D721Med (cell line): ENCODE measurements at places on chromosomes 1 and 21.

- no peak for DNase-seq
These were observed 447.2 kb upstream of the NR5A2 start for GRCh38 chr1:199580300-199580699.

GRCh38 chr21:30251781-30252180 is 31.0 kb downstream of the KRTAP24-1 start:
- no peak for DNase-seq

- no peak for DNase-seq
These were observed 119.5 kb upstream of the USH2A start for GRCh38 chr1:216542741-216543140.

GRCh38 chr1:234613128-234613875 is 3.3 kb upstream of the IRF2BP2 start:
- DNase-seq: no peak

DNA sequence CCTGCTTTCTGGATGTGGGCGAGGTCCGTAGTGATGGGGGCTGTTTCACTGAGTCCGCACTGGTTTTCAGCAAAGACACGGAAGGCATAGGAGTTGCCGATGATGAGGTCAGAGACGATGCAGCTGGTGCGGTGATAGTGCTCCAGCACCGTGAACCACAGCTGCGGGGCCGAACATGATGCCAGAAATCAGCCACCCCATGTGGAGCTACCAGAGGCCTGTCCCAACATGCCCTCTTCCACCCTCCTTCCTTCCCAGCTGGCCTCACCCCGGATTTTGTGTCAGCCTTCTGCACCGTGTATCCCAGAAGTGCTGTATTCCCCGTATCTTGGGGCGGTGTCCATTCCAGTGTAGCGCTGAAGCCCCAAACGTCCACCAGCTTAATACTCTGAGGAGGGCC is 10.0 kb downstream of the MYBPHL start:
- no peak for DNase-seq

DNA sequence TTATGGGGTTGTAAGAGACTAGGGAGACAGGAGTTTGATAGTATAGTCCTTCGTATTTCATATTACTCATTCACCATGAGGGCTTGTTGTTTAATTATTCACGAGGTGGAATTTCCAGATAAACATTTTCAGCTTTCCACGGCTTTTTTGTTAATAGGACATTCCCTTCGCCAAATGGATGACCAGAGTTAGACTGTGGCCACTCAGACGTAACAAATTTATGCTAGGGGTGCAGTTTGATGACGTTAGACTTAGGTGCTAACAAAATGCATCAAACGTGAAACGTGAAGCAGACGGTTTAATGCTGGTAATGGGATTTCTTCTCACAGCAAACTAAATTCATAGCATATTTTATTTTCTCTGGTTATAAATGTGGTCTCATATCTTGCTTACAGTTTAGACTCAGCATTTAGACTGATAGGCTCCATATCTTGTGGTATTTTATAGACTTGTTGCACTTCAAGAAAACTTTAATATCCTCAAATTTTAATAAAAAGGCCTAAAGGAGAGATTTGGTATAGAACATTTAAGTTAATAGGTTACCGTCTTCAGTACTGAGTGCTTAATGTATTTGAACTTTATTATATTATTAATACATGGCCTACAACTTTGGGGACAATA is 2.3 kb downstream of the DHX9 start:
- DNase-seq: no peak

DNA sequence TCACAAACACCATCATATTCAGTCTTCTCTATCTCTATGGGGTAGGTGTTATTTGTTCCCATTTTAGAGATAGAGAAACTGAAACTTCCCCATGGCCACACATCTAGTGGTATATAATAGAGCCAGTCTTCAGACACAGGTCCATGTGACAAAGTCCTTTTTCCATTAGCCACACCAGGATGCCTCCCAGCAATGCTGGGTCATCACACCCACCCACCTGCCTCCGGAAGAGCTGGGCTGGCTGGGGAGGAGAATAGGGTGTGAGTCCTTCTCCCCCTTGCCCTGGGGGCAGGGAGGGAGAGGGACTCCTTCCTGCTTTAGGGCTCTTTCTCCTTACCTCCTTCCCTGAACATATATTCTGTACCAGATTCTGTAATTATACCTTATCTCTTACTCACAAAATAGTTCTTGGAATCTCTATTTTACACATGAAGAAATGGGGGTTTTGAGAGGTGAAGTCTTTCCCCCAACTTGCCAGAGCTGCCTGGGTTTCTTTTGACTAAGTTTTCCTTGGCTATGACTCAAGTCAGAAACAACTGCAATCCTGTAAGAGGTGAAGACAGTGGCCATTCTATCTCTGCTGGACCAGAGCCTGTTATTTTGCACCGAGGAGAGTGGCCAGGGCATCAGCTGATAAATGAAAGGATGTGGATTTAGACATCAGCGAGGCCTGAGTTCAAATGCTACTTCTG is 30.0 kb downstream of the SOX13 start:
- DNase-seq: no peak

DNA sequence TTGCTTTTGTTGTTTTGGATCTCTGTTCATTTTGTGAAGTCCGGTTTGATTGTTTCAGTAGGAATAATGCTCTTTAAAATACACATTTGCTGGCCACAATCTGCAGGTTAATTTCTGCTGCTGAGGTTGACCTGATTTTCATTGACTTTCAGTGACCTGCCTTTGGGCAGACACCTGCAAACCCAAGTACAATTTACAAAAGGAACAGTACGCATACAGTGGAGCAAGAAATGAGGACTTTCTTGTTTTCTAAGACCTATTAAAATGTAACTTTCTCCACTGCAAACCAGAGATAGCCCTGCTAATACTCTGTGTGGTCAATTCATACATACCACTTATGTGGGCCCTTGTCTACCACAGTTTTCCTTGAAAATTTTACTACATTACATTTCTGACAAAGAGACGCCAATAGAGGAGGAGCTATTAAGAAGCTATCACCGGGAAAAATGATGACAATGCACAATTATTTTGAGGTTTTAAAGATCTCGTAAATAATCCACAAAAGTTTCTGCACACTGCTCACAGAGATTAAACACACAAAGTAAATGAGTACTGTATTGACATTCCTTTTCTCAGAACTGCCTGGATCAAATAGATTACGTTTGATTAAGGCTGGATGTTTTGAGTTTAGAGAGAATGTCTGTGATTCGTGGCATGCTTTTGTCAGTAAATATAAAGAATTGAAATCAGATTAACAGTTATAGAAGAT is 141.9 kb downstream of the SDCCAG8 start:
- no peak for DNase-seq

- DNase-seq: no peak
These were observed 220.8 kb downstream of the SLC35F3 start for GRCh38 chr1:234125283-234125682.

- DNase-seq: no peak
These were observed 20.2 kb downstream of the NUAK2 start for GRCh38 chr1:205301205-205301821.

GRCh38 chr1:227583354-227583753 is 20.0 kb downstream of the ZNF678 start:
- no peak for DNase-seq

DNA sequence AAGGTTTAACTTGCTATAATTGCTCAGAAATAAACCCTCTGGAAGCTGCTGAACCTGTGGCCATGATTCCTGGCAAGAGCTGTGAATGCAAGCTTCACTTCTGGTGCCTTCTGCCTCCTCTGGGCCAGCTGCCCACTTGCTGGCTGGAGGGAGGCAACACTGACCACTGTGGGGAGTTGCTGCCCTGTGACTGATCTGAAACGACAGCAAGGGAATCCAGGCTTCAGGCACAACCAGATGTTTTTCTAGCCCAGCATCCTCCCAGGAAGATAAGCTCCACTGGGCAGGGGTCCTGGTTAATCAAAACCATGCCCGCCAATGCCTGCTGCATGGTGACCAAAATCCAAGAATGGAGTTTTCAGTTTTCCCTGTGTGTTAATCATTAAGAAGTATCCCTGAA is 180.0 kb upstream of the HMGB4 start:
- DNase-seq: no peak

GRCh38 chr1:93252598-93252997 is 72.1 kb downstream of the CCDC18 start:
- no peak for DNase-seq

DNA sequence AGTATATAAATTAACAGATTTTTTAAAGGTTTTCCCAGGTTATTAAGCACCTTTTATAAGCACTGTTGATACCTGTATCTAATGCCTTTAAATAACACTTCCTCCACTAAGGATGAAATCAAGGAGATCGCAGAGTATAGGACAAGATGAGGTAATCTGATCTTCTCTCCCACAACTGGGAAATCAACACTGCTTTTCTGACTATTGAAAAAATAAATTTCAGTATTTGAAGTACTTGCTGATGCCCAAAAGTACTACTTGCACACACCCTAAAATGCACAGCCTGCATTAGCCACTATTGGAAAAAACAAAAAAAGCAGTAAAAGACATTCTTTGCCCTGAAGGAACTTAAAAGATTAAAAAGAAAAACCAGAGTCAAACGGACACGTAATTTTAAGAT is 48.6 kb downstream of the PUM1 start:
- DNase-seq: no peak

- no peak for DNase-seq
These were observed 69.2 kb downstream of the RUNX3 start for GRCh38 chr1:24860841-24861240.

GRCh38 chr1:238063454-238063853 is 172.7 kb upstream of the ZP4 start:
- no peak for DNase-seq

- no peak for DNase-seq
These were observed 4.3 kb downstream of the ERRFI1 start for GRCh38 chr1:8021676-8022266.

DNA sequence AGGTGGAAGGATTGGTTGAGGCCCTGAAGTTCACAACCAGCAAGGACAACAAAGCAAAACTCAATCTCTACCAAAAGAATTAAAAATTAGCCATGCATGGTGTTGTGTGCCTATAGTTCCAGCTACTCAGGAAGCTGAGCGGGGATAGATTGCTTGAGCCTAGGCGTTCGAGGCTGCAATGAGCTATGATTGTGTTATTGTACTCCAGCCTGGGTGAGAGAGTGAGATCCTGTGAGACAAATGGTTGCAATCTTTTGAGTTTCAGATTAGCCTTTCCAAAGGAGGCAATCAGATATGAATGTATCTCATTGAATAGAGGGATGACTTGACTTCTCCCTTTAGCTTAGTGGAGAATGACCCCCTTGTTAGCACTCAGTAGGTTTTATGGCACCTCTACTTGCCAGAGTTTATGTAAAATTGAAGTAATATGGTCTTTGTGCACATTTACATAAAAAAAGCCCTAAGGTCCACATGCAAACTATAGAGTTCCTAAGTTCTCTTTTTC is 105.6 kb upstream of the OLFM3 start:
- DNase-seq: no peak

- no peak for DNase-seq
These were observed 33.9 kb upstream of the PDC start for GRCh38 chr1:186494832-186495271.

DNA sequence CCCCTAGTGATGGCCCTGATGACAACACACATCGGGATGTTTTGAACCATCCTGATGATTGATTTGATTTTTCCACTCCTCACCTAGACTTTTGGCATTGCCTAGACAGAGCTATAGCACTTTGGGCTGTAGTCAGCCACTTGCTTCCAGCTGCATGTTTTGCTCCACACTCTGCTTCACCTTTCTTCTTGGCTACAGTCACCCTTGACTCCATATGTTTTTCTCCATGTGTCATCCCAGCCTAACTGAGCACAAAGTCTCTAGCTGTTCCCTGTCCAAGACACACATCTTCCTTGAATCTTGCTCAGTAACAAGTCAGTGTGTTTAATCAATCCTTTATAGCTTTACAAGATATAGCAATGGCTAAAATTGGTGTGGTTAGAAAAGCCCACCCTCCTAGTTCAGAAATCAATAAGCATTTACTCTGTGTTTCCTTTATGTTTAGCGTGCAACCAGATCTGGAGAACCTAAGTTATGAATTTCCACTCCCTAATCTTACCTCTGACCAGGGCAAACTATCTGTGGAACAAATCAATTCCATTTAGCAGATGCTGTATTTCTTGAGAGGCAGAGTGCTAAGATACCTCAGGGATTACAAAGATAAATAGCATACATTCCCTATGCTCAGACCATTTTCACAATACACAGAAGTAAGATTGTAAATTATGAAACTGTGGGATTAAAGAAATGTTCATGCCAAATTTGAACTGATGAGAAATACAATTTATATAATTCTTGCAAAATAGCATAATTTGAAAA is 98.4 kb upstream of the LYPLAL1 start:
- DNase-seq: no peak

GRCh38 chr1:201399352-201400126 is 415 bp upstream of the LAD1 start:
- DNase-seq: no peak

DNA sequence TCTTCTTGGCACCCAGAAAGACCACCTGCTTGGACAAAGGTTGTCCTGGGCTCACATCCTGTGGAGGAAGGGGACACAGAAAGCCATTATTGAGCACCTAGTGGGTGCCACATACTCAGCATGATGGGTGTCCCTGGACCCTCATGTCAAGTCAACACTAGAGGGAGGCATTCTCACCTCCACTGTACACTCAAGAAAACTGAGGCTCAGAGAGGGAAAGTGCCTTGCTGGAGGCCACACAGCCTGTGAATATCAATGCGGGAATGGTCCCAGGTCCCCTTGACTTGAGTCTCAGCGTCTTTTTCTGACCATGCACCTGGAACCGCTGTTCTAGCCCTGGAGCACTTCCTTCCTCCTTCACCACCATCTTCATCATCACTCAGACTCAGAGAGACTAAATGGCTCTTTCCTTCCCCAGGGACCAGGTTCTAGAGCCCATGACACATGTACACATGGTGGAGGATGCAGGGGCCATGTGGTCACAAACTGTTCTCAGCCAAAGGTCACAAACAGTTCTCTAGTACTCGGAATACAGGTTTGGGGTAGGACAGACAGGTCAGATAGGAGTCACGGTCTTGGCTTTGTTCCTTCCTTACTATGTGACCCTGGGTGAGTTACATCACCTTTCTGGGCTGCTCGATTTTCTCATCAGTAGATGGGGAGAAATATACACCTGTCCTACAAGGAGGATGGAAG is 89.2 kb upstream of the WNT4 start:
- no peak for DNase-seq

DNA sequence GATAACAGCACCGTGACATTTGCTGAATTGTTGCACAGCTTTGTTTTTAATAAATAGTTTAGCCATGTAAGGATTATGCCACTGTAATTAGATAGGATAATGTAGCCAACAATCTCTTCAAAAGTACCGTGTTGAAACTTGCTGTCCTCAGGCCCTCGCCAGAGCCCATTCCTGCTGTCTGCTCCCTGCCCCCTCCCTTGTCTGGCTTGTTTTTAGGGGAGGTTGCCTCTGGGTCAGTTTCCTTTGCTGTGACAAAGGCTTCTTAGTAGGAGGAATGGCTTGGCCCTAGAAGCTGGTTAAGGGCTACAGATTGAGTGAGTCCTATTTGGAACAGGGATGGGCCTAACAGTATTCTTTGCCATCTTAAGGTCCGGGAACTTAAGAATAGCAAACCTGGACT is 107.9 kb downstream of the LMO4 start:
- DNase-seq: no peak

DNA sequence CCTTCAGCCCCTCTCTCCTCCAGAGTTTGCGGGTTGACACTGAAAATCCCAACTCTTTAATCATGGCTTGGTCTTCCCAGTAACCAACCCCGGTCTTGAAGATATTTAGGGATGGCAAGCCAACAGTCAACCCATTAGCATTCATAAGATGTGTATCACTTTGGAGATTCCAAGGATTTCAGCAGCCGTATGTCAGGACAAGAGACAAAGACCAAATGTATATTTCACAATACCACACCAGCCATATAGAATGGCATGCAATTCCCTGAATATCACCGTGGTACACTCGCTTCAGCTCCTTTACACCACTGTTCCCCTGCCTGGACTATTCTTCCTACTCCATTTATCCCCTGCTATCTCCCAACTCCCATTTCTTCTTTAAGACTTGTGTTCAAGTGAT is 109.2 kb downstream of the CSMD2 start:
- no peak for DNase-seq
